ENCODE measurements at places on chromosomes 2 and 18.

GRCh38 chr18:37533647-37534584 is 31.7 kb downstream of the CELF4 start:
- DNase-seq: no peak

DNA sequence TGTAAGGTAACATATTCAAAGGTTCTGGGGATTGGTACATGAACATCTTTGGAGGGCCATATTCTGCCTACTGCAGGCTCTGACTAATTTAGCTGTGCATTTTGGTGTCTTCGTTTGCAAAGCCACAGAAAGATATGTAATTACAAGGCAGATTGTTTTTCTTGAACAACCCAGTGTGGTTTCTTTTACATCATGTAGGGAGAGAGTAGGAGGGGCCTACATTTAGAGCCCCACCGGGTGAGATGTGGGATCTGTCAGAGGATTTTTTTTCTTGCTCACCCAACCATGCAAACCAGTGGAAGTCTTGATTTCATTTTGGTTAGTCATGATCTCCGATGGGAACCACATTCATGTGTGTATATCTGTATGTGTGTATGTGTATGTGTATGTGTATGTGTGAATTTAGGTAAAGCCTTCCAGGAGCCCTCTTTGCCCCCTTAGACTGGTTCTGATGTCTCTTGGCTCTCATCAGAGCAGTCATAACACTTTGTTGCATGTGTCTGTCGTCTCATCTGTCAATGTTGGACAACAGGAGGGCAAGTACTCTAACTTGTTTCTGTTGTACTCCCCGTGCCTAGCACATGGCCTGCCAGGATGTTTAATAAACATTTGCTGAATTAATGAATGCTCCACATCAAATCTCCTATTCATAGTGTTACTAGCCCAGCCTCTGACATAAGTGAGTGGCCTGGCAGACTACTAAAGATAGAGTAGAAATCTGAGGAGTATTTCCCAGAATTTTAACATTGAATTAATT is 239.9 kb downstream of the MTX2 start:
- DNase-seq: no peak

DNA sequence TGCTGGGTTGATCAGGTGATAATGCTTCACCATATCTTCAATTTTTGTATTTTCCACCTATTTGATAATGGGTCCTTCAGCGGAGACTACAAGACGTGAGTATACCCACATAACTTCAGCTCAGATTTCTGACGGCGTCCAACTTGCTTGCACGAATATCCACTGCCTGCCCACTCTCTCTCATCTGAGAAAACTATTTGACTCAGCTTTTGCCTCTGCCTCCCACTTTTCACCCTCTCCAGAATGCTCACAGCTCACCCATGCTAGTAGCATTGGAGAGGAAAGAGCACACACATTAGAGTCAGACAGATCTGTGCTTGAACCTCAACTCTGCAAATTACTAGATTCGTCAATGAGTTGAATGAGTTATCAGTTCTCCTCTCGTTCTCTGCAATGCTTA is 166.8 kb downstream of the BCL2 start:
- DNase-seq: no peak

- DNase-seq: peak; percentile 35
These were observed 85.5 kb upstream of the PGAP1 start for GRCh38 chr2:197011801-197012641.

DNA sequence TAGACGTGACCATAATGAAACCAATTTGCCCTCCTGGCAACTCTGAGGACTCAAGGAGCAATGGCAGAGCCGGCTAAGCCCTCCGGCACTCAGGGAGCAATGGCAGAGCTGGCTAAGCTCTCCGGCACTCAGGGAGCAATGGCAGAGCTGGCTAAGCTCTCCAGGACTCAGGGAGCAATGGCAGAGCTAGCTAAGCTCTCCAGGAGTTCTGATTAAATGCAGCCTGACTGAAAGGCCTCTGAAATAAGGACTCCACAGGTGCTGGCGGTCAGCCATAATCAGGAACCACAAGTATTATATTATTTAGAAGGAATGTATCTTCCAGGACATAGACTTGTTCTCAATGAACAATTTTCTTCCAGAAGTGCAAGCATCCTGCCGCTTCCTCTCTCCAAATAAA is 65.2 kb downstream of the C2orf76 start:
- no peak for DNase-seq

GRCh38 chr2:226180281-226180884 is 619.2 kb downstream of the IRS1 start:
- DNase-seq: no peak

DNA sequence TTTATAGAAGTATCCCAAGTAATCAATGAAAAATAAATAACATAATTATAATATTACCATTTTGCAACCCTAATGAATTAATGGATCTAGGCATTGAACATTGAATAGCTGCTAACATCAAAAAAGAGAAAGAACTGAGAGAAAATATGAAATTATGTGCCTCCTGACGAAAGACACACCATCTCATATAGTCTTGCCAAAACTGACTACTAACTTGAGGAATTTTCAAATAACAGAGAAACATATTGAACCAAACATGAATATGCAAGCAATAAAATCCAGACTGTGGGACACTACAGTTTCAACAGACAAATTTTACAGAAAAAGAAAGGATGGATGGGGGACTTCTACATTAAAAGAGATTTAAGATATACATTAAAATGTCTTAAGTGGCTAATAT is 165.7 kb downstream of the WDPCP start:
- no peak for DNase-seq

DNA sequence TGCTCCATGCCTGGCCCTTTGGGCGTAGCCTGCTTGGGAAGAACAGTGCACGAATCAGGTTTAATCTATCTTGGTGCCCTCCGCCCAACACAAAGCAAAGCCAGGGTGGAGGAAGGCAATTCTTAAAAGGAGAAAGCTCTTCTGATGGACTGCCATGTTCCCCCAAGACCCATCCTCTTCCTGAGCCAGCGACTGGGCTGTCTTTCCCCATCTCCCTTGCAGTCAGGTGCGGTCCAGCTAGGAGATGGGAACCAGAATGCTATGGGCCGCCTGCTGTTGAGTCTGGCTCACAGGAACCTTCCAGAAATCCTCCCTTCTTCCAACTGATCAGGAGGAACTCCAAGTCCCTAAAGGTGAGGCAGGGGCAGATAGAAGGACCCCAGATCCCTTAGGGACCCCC is 105.0 kb downstream of the SH3BP4 start:
- no peak for DNase-seq

- DNase-seq: no peak
These were observed 870.2 kb downstream of the CBLN2 start for GRCh38 chr18:71673954-71674353.

DNA sequence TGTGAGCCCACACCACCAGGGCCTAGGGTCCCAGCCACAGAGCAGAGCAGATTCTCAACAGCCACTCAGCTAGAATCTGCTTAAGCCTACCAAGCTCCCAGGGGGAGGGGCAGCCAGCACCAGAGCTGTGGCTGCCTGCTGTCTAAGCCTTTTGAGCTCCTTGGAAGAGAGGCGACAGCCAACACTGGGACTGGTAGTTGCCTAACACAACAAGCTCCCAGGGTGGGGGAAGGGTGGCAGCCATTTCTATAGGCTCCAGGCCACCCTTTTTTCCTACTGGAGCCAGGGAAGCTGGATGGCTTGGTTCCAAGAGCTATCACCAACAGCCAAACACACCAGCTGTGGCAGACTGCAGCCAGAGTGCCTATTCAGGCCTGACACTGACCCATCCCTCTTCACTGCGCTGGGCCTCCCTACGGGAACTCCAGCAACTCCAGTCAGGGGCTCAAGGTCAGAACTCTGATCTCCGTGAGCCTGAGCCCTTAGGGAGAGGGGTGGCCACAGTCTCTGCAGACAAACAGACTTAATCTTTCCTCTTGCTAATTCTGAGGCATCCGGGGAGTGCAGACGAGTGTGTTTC is 1824.3 kb upstream of the CELF4 start:
- DNase-seq: no peak

- no peak for DNase-seq
These were observed 87.5 kb upstream of the RIOK3 start for GRCh38 chr18:23365602-23366001.

GRCh38 chr18:48814490-48815178 is 136.1 kb downstream of the SMAD7 start:
- DNase-seq: no peak

- DNase-seq: peak; percentile 21
These were observed 32.8 kb upstream of the IL1B start for GRCh38 chr2:112869258-112869842.

DNA sequence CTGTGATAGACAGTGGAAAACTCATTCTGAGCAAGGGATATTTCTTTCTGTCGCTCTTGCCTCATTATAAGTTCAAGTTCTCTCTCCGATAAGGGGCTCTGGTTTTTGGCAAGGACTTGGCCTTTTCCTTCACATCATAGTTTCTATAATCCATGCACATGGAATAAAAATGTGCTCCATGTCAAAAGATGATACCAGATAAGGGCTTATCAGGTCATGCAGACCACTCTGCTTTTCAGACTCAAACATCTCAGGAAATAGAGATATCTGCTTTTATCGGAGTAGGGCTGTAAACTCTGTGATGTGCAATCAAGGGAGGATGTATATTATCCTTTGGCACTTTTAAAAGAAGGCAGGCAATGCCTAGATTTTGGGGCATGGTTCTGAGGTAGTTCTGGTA is 45.0 kb upstream of the DARS1 start:
- no peak for DNase-seq

DNA sequence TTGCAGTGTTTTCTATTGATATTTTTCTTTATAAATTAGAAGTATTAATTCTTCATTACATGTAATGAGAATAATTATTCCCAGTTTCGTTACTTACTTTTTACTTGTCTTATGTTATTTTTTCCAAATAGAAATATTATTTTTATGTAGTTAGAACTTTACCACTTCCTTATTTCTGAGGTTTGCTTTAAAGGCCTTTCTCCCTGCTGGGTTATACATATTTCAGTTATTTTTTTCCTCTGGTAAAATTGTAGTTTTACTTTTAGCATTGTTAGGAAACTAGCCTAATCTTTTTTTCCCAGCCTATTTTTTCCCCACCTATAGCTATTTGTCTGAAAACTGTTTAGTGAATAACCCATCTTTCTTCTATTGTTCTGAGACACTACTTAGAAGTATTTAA is 17.1 kb downstream of the RNF144A start:
- no peak for DNase-seq

DNA sequence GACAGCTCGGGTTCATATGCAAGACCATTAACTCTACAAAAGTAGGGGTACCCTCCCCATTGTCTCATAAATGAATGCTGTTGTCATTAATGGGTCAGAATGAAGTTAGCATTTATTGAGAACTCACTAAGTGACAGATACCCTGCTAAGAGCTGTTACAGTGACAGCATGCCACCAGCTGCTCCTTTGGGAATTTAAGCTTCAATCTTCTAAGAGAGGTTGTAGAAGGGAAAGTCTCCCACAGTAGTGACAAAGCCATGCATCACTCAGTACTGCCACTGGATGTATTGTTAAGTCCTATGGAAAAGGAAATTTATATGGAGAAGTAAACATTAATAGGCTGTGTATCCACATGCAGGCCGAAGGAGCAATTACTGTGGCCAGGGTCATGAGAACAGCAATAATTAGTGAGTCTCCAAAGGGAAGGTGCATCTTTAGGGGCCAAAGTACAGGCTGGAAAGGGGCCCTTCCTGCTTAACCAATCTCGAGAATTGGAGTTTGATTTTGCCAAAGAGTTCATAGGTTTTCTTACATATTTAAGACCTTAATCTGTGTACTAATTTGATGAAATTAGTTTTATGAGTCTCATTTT is 64.5 kb upstream of the FAM124B start:
- no peak for DNase-seq

- no peak for DNase-seq
These were observed 192.8 kb downstream of the ZNF407 start for GRCh38 chr18:74790451-74790850.

- DNase-seq: no peak
These were observed 348.4 kb upstream of the KLHL29 start for GRCh38 chr2:23036629-23037028.

- DNase-seq: no peak
These were observed 117.9 kb downstream of the ETAA1 start for GRCh38 chr2:67515056-67515455.
